ENCODE measurements at places on chromosomes 2 and 18.
A peak's percentile ranks its signal among the peaks of the same experiment; 100 is the strongest.

DNA sequence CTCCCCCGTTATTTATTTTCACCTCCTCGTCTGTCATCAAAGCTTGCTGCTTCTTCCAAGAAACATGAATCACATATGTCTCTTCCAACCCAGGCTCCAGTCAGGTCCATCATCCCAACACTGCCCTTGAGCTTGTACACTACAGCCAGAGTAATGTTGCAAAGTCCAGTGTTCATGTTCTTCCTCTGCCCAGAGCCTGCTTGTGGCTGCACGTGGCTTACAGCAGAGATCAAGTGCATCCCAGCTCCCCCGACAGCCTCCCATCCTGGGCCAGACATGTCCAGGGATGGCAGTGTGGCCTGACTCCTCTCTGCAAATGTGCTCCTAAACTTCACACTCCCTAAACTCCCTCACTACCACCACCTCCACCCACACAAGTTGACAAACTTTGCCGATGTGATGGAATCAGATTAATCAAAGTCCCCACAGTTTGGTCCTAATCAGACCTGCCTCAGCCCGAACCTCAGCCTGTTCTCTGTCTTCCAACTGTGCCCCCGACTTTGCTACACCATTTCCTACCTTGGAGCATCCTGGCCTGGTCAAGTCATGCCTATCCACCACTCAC is 54.2 kb upstream of the MAPRE3 start:
- DNase-seq, result no peak

- no peak for DNase-seq
These were observed 54.5 kb downstream of the MOCOS start for GRCh38 chr18:36241831-36242230.

DNA sequence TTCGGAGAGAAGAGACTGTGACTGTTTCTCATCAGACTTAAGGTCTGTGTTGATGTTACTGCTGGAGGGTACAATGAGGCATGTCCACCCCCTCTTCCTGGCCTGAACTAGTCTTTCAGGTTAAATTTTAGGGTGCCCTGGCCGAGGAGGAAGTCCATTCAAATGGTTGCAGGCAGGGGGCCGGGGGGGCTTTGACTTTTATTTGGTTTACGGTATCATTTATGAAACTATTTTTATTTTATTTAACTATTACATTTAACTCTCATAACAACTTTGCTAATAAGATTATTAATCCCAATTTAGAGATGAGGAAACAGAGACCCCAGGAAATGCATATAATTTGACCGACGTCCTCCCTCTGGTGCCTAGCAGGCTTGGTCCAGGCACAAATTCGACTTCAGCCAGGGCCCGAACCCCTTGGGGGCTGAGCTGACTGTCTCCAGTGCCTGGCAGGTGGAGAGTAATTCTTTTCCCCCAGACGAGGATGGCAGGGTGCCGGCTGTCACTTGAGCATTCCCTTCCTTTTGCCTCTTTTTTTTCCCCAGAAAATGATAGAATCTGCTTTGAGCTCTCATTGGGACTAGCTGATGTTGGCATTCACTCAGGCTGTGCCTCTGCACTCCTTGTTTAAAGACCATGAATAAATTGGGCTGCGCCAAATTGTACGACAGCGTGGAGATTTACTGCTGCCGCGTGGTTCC is 255.3 kb upstream of the SALL3 start:
- DNase-seq, result no peak

DNA sequence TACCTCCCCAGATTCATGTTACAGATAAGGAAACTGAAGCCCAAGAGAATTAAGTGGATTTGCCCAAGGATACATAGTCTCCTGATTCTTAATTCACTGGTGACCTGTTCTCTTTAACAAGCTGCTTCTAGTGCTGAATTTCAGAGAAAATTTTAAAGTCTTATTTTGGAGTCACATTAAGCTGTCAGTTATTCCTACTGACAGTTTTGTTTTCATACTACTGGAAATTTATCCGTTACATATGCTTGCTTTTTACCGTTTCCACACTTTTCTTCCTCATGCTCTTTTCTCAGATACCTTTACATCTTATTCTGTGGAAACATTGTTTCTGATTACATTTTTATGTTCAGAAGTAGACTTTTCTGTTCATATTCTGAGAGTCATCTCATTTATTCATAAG is 1.3 kb downstream of the MOB4 start:
- no peak for DNase-seq

GRCh38 chr2:36780231-36780839 is 83.8 kb downstream of the VIT start:
- peak; percentile 64 for DNase-seq

- DNase-seq, result no peak
These were observed 16.4 kb downstream of the TCF23 start for GRCh38 chr2:27164960-27165763.

Measured in fibroblast of upper back skin (primary cell).